ENCODE measurements at places on chromosomes 16 and 17.

DNA sequence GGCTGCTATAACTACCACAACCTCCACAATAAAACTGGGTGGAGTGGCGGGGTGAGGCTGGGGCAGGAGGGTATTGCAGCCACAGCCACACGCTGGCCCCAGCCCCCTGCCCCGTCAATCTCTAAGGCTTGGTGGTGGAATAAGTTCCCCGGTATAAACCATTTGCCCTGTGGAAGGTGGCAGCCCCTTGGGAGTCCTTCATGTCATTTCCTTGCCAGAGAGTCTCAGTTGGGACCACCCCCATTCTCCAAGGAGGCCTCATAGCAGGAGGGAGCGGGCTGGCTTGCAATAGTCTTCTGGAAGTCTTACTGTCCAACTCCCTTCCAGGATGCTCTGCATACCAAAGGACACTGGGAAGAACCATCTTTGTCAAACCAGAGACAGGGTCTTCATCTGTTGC lies 19.4 kb downstream of the CD300A start:
- DNase-seq, result peak; percentile 74

- no peak for DNase-seq
Measured at GRCh38 chr16:20711277-20711911, 13.9 kb upstream of the ACSM1 start.

DNA sequence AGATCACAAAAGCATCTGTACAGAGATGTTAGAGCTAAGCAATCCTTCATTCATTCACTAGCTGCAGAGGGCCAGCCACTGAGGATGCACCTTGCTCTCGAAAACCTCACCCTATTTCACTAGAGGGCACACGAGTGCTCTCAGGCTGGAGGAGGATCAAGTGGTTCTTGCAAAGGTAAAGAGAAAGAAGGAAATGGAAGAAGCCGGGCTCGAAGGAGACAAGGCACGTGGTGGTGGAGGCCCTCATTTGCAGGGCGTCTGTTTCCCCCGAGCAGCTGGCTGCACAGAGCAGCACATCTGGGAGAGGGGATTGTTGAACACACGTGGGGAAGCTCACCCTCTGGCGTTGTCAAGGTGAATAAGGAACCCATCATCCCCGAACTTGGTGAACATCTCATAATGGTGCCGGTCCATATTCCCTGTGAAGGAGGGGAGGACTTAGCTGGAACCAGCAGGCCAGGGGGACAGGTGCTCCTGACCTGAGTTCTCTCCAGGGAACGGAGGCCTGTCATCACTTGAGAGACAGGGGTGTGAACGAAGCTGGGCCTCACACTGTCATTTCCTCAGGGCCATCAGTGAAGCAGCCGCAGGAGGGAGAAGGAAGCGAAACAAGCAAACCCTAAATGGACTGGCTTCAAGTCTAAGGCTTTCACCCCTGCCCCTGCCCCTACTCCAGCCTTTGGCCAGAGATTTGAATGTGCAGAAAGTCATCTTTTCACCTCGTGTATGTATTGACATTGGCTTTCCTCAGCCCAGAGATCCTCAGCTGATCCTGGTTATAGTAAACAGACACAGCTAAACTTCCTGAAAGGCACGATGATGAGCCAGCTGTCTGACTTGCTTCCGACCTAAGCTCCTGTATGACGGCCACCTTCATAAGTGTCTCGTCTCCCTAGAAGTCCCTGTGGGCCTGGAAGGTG lies 27.6 kb downstream of the PRKAR1A start:
- DNase-seq, result no peak

DNA sequence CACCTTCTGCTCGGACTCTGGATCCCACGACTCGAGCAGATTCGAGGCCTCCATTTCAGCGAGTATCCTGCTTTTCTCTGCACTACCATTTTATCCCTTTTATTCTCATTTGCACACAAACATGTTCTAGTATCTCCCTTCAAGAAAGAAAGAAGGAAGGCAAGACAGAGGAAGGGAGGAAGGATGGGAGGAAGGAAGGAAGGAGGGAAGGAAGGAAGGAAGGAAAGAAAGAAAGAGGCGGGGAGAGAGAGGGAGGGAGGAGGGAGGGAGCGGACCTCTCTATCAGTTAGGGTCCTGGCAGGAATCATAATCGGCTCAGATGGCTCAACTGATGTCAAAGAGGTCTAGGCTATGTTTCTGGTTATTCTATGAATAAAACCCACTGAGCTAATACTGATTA lies 10.3 kb upstream of the KSR1 start:
- DNase-seq, result no peak

DNA sequence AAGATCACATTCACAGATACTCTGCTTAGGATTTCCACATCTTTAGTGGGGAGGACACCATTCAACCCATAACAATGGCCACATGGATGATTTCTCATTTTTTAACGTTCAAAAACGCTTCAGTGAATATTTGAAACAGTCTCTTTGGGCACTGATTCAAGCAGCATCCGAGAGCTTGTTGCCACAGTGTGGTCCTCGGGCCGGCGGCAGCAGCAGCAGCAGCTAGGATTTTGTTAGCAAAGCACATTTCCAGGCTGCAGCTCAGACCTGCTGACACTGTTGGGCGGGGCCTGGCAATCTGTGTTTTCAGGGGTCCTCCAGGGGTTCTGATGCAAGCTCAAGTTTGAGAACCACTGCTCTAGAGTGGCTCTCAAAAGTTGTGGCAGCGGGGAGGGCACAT lies 27.9 kb upstream of the CMIP start:
- DNase-seq, result no peak

GRCh38 chr16:31386157-31386984 lies 6.8 kb upstream of the ITGAD start:
- DNase-seq, result no peak

Data from vagina (tissue), 2 donors.